Left renal pelvis (tissue), 4 donors: ENCODE measurements at places on chromosomes 13 and 19.

- no peak for DNase-seq
Measured at GRCh38 chr13:98900442-98900841, 77.4 kb downstream of the DOCK9 start.

DNA sequence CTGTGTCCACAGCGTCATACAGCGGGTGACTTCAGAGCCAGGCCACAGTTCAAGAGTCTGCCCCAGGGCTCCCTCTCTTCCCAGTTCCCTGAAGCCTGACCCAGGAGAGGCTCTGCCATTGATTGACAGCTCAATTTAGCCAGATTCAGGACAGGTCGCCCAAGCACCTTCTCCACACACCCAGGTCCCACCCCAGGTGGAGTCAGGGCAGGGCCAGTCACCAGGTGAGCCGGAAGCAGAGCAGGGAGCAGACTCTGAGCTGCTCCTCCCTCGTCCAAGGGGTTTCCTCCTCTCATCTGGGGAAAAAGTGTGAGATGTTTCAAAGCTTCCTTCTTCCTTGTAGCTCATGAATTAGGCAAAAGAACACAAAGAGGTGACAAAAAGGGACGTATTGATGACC is 5.6 kb downstream of the CEACAM7 start:
- DNase-seq, result no peak

DNA sequence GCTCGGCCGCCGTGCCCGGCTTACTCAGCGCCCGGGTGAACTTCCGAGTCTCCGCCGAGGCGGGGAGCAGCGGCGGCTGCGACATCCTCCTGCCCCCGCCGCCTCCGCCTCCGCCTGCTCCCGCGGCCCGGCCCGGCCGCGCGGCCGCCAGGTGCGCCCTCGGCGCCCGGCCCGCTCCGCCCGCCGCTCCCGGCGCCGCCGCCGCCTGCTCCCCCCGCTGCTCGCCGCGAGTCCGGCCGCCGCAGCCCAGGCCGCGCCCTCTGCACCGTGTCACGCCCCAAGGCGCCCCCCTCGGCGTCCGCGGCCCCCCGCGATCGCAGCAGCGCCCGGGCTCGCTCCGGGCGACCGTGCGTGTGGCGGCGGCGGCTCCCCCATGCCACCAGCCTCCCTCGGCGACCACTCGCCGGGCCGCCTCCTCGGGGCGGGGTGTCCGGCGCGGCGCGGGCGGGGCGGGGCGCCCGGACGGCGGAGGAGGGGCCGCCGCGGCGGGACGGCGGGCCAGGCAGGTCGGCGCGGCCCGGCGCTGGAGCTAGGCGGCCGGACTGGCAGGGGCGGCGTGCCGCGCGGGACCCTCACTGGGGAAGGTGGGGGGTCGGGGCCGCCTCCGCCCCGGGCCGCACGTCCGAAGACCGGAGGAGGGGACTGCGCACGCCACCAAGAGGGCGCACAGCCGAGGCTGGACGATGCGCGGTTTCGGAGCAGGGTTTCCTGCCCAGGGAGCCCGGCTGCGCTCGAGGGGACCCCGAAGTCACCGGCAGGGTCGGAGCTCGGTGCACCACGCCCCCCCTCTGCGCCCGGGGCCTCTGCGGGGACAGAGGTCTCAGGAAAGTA is 108.6 kb upstream of the DOCK9 start:
- DNase-seq, result no peak

GRCh38 chr13:97231829-97232196 is 9.7 kb downstream of the MBNL2 start:
- DNase-seq, result no peak

GRCh38 chr13:99895444-99896368 is 75.9 kb downstream of the ZIC5 start:
- no peak for DNase-seq

- no peak for DNase-seq
Measured at GRCh38 chr13:47472516-47472915, 528.6 kb downstream of the SUCLA2 start.

GRCh38 chr13:110914081-110914330 is 863 bp downstream of the ANKRD10 start:
- DNase-seq, result no peak

DNA sequence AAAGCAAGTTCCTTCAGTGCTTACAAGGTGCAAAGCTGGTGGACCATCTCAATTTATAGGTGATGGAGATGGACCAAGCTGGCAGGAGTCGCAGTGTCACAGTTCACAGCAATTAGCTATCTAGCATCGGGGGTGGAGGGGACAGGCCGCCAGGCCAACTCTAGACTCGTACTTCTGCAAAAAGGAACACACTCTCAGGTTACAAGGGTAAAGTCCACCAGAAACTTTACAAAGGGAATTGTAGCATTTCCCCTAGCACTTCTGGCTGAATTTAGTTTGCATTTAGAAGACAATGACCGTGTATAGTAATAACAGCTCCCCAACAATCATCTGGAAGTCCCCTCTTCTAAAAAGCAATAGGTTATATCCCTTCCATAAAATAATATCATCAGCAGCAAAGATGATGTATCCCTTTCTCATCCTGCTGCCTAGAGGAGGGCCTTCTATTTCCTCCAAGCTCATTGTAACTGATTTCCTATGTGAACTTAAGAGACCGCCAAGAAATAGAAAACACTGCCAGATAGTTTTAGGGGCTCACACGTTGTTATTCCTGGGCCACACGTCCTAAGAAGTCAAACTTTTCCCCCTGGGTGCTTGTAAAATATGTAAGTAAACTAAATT is 8.5 kb upstream of the DOCK9 start:
- no peak for DNase-seq

DNA sequence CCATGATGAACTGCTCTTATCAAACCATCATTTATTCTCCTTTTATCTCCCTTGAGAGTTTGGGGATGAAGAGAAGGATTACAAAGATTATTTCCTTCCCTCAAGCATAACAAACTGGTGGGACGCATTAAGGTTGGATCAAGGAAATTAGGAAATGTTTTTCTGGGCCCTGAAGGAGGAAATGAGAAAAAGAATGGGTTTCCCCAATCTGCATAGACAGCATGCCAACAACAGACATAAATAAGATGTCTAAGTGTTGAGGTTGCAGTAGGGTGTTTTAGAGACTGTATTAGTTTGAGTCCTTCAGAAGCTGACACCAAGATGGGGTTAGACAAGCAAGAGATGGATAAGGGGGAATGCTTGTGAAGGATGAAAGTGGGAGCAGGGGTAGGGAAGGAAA is 7.3 kb downstream of the EPSTI1 start:
- no peak for DNase-seq

DNA sequence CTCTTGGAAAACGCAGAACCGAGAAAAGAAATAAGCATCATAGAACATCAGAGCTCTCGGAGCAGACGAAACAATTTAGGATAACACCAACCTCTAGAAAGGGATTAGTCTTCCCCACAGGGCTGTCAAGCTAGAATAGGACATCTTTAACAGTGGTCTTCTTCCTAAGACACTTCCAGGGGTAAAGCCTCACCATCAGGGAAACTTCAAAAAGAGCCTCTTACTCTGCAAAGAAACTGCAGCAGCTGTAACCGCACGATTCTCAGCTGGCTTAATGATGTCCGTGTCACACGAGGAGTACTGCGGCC is 642 bp downstream of the ZNF571 start:
- DNase-seq, result no peak

- no peak for DNase-seq
Measured at GRCh38 chr13:61406275-61406674, 9.4 kb downstream of the PCDH20 start.
